ENCODE measurements at places on chromosomes 11 and 22.
A peak's percentile ranks its signal among the peaks of the same experiment; 100 is the strongest.

DNA sequence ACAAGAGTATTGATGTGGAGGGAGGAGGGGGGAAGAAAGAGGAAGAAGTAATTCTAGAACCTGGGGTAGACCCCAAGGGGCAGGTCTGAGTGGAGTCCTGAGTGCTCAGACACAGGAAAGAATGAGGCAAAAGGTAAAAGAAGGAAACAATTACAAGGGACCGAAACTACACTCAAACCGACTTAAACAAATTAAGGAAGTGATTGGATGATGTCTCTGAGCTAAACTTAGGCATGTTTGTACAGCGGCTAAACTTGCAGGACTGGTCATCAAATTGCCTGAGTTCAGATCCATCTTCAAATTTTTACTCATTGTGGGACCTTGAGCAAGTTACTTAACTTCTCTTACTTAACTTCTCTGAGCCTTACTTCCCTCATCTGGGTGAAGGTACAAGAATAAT lies 86.3 kb upstream of the LRRC55 start:
- no peak for DNase-seq

DNA sequence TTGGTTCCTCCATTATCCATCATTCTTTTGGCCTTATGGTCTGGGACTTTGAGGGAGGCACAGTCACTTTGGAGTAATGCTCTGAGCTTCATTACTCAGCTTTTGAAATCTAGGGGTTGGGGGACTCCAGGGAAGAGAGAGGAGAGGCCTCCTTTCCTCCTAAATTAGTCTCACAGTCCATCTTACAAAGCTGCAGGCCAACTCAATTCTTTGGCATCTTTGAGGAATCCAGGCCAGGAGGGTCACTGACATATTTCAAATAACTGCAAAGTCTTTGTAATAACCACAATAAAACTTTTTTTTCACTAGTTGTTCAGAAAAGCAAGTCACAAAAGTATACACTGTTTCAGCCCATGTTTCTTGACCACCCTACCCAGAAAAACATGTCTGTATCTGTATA lies 73.3 kb upstream of the FAR1 start:
- no peak for DNase-seq

DNA sequence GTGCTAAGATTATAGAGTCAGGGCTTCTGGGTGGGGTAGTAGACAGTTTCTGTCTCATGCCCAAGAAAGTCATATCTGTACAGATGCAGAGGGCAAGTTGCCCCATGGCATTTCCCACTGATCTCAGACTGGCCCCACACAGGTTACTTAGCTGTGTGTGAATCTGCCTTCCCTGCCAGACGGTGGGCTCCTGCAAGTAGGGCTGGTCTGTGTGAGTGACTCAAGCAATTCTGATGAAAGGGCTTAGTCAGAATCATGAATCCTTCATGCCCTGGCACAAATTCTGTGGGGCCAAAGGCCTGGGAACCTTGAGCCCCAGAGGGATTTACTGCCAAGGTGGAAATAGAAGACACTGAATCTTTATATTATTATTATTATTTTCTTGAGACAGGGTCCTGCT lies 30.4 kb downstream of the USH1C start:
- DNase-seq, result no peak

DNA sequence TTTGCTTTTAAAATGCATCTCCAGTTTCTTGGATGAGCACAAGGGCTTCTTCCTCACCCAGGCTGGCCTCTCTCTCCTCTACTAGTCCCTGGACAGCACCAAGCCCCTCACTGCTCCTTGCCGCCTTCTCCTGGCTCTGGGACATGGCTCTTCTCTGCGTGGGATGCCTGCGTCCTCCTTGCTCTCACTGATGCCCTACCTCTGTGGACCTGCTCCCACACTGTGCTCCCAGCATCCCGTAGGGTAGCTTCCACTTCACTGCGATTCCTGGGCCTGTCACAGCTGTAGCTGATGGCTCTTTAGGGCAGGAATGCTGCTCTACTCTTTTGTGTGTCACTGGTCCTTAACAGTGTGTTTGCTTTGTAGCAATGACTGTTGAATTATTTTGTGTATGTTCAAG lies 136.3 kb downstream of the SNX19 start:
- DNase-seq, result no peak

- no peak for DNase-seq
These were observed 60.1 kb downstream of the PDE3B start for GRCh38 chr11:14703731-14704130.

GRCh38 chr22:42270176-42270509 lies 310 bp downstream of the TCF20 start:
- DNase-seq, result peak; percentile 13

DNA sequence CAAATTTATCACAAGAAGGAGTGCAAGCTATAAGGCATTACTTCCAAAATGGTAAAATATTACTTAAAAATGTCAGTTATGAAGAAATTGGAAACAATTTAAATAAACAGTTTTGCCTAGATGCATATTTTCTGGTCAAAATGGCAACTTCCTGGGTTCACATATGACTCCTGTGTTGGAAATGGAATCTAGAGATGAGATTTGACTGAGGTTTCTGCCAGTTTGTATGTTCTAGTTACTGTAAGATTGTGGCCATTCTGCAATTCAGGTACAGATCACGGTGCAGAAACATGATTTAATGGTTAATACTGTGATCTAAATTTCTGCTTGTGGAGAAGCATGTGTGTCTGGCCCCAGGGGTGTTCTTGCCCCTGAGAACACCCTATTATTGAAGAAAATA lies 3.4 kb upstream of the OR4C6 start:
- no peak for DNase-seq
